Suppressor macrophage treated with lipopolysaccharide for 1 hour (primary cell): ENCODE measurements at places on chromosomes 7 and 10.

GRCh38 chr10:406976-407375 is 271.7 kb downstream of the ZMYND11 start:
- DNase-seq: no peak

DNA sequence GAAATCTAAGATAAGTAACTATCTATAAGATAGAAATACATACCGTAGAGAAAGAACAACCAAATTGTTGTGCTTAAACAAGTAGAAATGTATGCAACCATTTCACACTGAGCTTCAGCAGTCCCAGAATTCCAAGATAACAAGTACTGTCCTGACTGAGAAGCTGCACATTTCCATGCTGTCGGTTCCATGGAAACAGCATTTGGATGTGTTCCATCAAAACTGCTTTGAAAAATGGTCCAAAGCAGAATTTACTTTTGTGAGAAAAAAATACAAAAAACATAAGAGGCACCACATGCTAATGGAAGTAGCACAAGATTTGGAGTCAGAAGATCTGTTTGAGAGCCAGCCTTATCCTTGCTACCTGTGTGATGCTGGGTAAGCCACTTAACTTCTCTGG is 92.6 kb downstream of the MTERF1 start:
- no peak for DNase-seq

DNA sequence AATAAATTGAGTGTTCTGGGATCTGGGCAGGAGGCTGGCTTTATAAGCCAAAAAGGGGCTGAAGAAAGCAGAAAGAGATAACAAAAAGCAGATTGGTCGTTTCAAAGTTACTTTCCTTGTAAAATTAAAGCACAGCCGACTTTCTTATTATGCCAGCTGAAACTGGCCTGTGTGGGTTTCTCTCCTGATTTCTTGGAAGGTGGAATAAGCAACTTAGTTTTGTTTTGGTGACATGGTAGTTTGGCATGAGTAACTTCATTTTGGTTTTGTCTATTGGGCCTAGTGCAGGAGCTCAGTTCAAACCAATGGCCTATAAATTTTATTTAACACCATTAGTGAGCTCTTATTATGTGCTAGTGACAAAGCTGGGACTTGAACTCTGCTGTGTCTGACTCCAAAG is 13.2 kb upstream of the DNAJC12 start:
- DNase-seq: no peak

DNA sequence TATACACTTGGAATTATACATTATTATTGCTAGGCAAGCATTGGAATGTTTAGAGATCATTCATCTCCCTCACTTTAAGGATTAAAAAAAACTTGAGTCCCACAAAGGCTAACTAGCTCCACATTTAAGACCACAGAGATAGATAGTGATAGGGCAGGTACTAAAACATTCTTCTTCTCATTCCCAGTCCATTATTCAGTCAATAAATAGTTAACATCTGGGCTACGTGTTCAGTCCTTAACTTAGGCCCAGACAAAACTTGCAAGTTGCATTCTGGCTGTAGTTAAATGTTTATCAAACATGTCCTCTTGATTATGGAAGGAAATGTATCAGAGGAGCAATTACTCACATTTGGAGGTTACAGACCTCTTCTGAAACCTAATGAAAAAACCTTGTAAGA is 2.4 kb downstream of the GNG11 start:
- DNase-seq: no peak

- no peak for DNase-seq
Observed at GRCh38 chr7:152959610-152960009, 200.1 kb downstream of the ACTR3B start.

GRCh38 chr7:139721821-139722220 is 56.0 kb downstream of the HIPK2 start:
- DNase-seq: no peak

- no peak for DNase-seq
Observed at GRCh38 chr7:14018751-14019150, 29.3 kb upstream of the ETV1 start.

GRCh38 chr10:27022048-27022447 is 78.2 kb downstream of the ANKRD26 start:
- no peak for DNase-seq

- no peak for DNase-seq
Observed at GRCh38 chr10:132192076-132192975, 5.6 kb downstream of the DPYSL4 start.

DNA sequence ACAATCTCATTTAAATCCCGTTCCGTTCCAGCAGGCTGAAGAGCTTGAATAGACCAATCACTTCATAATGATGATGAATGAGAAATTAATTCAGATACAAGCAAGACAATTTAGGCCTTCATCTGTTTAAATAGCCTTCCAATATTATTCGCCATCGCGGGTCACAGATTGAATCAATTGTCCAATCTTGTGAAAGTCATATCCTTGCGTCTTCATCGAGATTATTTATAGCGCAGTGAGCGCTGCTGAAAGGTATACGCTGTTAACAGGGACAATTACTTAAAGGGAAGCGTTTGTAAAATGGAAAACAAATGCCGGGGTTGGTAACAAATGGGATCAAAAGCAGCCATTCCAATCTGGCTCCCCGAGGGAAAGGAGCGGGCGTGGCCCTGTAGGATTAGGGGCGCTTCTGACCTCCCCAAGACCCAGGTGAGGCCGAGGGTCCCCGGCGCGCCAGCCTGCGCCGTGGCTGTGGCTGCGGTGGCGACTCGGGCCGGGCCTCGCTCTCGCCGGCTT is 8.6 kb downstream of the EVX1 start:
- no peak for DNase-seq

DNA sequence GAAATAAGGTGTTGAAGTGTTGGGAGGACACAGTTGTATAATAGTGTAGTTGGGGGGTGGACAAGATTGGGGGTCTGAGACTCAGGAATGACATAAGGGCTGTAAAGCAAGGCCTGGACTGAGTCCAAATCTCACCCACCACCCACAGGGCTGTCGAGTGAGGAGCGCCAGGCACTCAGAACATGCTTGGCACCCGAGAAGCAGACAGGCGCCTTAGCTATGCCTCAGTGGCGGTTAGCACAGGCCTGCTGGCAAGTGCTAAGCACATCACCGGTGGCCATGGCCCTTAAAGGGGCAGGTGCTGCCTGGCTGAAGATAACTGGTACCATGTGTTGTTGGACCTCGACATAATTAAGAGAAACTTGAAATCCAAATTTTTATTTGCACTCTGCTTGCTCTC is 90.7 kb downstream of the COL13A1 start:
- DNase-seq: no peak

GRCh38 chr7:46478046-46478445 is 557.0 kb upstream of the IGFBP3 start:
- no peak for DNase-seq
